Stimulated activated CD8-positive, alpha-beta memory T cell treated with anti-CD3 and anti-CD28 coated beads, Interleukin-2, amount 100 ng/mL, for 48 hours (primary cell): ENCODE measurements at places on chromosomes 2 and 18.

- no peak for DNase-seq
Measured at GRCh38 chr18:6406075-6406909, 8.4 kb downstream of the L3MBTL4 start.

DNA sequence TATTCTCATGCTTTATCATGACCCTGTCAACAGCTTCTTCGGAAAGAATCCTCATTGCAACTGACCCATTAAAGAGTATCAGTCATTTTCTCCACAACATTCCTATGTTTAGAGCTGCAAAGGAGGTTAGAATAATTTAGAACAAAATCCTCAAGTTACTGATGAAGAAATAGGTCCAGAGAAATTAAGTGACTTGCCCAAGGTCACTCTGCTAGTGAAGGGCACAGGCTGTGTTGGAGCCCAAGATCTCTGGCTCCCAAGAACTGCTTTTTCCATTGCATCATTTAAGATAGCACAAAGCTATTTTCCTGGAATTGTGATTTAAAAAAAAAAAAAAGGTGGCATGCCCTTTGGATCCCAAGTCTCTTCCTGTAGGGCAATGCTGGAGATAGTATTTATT is 9.6 kb downstream of the IRS1 start:
- no peak for DNase-seq

DNA sequence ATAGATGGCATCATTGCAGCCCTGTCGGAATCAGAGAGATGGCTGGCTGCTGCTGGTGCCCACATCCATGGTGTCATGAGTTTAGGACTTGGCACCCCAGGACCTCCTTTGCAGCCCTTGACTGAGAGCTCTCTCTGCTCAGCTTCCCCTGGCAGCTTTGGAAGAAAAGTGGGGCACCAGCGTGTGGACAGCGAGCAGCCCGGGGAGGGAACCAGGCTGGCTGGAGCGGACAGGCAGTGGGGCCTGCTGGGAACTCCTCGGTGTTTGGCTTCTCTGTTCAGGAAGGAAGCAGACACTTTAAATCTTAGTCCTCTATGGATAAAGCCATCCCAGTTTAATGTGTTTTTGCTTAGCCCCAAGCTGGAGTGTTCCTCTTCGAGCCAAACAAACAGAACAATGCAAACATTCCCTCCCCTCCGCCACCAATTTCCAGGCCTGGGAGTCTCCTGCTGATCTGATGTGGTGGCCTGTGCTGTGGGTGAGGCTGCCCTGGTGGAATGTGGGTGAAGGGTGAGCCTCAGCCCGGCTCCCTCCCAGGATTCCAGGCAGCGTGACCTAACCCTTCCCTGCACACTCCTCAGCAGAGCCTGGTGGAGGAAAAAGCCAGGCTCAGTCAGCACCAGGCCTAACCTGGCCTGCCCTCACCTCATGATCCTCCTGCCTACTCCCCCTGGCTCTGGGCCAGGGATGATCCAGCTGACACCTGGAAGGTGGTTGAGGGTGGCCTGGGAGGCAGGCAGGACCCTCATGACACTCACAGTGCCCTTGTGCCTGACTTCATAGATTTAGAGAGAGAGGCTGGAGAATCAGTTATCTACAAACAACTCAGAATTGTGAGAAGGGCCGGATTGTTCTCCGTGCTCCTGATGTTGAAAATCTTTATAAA is 21.6 kb upstream of the ITGB6 start:
- no peak for DNase-seq

DNA sequence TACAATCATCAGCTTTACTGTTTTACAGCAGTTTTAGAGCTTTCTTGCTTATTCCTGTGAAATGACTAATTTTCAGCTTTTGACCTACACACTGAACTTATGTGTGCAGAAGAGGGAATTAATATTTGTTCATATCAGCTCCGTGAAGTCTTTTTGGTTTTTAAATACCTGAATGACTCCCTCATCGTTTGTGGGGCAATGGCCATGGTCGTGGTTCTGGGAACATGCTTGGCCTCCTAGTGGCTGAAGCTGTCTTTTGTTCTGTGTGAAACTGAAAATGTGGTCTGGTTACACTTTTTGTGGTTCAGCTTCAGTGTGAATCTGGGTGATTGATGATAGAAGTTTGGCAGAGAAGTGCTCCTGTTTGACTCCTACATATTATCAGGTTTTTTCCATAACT is 408.1 kb downstream of the THSD7B start:
- no peak for DNase-seq

DNA sequence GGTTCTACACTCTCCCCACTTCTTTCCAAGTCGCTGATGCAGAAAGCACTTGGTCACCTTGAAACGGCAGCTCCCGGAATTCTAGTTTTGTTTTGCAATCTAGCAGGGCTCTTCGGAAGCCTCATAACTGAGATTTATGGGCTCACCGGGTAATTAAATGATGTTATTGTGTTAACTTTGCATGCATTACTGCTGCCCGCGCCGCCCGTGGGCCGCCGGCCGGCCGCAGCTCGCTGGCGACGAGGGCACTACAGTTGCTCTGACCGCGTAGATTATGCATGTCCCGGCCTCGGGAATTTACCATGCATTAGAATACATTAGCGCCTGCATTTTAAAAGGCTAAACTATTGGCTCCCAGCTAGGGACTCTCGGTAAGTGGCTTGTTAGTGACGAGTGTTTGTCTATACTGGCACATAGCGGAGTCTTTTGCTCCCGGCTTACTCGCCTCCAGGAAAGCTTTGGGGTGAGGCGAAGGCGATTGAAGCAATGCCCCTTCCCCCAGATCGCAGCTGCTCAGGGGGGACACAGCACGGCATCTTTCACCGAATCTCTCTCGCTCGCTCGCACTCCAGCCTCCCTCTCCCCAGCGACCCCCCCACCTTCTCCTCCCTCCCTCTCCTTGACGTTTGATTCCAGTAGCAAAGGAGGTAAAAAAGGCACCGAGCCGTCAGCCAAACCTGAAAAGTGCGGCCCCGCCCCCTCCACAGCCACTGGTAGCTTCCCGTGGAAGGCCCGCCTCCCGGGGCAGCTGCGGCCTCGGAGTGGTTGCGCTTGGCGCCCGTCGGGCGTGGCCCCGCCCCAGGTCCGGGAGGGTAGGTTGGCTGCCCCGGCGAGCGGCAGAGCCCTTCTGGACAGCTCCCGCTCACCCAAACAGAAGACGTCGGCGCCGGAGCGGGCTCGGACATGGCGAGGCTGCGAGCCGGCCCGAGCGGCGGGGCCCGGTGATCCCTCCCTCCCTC is at the start of gene ONECUT2:
Gene ONECUT2 (plus strand): TSS at position 839 of the 959 bp plus-strand sequence. CDS start 343 bp downstream, outside the sequence.
- DNase-seq, result peak; percentile 62

DNA sequence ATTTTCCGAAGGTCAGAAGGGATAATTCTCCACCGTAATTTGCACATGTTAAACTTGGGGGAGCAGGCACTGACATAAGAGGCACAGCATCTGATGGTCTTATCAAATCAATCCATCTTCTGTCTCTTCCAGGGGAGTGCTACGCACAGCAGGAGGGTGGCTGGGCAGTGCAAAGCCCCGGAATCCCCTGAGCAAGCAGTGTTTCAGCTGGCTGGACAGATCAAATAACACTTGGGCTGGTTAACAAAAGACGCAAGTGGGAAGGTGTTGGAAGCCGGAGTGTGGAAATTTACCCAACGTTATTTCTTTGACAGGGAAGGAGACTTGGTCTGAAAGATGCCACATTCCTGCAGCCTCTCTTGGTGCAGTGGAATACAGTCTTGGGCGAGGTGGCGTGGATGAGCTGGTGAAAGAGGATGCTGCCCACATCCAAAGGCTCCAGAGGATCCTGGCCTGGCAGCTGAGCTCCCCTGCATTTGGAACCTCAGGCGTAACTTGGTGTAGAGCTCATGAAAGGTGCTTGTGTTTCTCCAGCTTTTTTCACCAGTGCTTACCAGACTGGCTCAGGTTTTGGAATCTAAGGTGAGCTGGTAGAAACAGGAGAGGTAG is 103.0 kb downstream of the MAPK4 start:
- DNase-seq, result no peak

- DNase-seq, result no peak
Measured at GRCh38 chr2:159046966-159047365, 78.5 kb downstream of the TANC1 start.

DNA sequence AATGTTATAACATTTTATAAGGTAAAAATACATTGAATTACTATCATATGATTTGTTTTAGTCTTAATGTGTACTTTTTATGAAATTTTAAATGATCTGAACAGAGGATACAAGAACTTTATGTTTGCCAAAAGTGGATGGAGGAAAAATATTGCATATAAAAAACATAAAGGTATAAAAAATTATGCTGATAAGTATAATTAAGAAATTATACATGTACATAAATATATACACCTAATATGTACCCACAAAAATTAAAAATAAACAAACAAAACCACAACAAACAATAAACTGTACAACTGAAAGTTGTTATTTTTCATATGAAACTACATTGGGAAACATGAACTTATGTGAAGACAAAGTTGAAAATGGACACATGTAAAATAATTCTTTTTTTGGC is 38.2 kb upstream of the CALCRL start:
- DNase-seq, result no peak

- no peak for DNase-seq
Measured at GRCh38 chr2:133674066-133674432, 105.8 kb upstream of the NCKAP5 start.

DNA sequence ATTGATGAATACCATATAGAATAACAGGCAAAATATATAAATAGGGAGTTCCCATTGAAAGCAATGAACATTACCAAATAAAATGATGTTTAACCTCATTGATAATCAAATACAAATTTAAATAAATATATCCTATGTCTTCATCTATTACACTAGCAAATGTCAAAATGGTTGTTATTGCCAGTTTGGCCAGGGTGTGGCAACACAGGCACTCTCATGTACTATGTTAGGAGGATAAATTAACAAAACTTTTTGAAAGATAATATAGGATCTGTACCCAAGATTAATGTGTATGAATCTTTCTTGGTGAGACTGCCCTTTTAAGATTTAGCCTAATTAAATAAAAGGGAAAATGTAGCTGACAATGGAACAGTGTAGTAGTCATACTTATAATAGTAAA is 659.3 kb downstream of the ERBB4 start:
- DNase-seq, result no peak

- DNase-seq, result no peak
Measured at GRCh38 chr2:46385786-46386577, 88.8 kb downstream of the EPAS1 start.

DNA sequence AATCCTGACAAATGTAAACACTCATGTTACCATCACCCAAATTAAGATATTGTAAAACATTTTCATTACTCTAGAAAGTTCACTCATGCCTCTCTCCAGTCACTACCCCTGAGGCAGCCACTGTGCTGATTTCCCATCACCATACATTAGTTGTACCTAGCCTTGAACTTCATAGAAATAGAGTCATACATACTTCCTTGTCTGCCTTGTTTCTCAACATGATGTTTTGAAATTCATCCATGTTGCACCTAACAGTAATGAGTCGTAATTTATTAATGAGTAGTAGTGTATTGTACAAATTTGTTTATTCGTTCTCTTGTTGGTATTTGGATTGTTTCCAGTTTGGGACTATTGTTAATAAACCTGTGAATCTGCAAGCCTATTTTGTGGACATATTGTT is 49.0 kb upstream of the TWSG1 start:
- DNase-seq, result no peak

GRCh38 chr2:200592406-200593075 is 6.7 kb downstream of the AOX1 start:
- DNase-seq, result no peak

DNA sequence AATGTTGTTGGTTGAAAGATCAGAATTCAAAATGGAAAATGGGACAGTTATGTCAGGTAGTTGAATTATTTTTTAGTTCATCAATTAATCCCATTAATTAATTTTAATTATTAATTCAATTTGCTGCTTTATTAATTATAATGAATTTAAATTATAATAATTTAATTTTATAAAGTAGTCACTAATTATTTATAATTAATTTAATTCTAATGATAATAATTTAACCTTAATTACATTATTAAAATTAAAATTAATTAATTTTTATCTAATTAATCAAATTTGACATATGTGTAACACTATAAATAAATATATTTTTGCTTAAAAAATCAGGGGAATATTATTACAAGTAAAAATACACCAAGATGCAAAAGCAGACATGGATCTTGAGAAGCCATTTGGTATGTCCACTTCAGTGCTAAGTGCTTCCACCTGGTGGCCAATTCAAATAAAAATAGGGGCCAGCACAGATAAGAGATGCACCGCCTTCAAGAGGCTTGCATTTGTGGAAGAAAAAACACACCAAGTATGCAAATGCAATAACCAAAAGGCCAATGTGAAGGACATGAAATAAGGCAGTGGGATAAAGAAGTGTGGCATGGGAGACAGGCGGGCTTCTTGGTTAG is 73.2 kb downstream of the MBP start:
- DNase-seq, result no peak

DNA sequence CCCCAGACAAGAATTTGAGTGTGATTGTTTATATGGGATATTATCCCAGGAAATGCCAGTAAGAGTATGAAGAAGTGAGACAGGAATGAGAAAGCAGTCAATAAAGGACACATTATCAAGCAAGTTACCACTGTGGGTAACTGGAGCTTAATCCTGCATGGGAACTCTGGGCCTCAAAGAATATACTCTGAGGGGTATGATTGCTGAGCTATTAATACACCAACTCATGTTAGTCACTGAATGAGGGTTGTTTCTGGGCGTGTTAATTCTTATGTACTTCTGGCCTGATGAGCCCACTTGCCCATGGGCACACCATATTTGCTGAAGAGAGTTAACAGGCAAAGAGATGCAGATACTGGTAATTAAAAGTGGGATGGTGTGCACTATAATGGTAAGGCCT is 26.6 kb upstream of the PAIP2B start:
- DNase-seq, result no peak

GRCh38 chr2:23803264-23803964 is 123.5 kb downstream of the ATAD2B start:
- no peak for DNase-seq

- no peak for DNase-seq
Measured at GRCh38 chr2:58612973-58613372, 371.8 kb upstream of the FANCL start.

- DNase-seq, result no peak
Measured at GRCh38 chr2:142915502-142915901, 38.0 kb downstream of the KYNU start.

GRCh38 chr2:23519334-23519651 is 134.3 kb downstream of the KLHL29 start:
- no peak for DNase-seq

DNA sequence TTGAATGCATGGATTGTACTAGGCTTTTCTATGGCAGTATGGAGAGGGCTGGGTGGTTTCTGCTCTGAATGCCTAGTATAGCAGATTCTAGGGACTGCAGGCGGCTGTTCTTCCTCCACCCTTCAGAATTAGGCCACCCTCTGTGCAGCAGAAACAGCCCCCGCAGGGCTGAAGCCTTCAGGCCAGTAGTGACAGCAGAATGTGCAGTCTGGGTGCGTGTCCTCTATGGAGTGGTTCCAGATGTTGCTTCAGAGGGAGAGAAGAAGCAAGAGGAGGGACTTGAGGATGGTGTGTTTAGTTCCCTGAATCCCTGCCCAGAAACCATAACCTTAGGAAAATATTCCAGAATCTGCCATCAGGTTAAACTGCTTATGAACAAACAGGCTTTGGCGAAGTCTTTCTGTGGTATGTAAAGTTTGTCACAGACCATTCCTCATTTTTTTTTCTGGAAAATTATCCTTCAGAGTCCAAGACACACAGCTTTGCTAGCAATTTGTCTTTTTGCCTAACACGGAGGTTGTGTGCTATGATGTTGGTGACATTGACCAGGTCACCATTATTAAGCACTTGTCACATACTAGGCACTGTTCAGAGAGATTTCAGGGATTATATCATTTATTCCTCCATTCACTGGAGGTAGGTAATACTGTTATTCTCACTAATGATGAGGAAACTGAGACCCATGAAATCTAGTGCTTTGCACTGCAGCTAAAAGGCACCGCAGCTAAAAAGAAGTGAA is 21.1 kb downstream of the CASP10 start:
- DNase-seq, result no peak
